ENCODE measurements at places on chromosomes 2 and 18. TPM values are rescaled to one million over a fixed set of nuclear protein-coding genes. Genes with fewer than 3 reads are reported as not detected.

GRCh38 chr2:189370719-189371118, 70.6 kb upstream of the WDR75 start:
- no peak for DNase-seq
- no peak overlapping the region for H3K27ac ChIP-seq
- H3K4me3 ChIP-seq: no peak overlapping the region
- H3K4me1 ChIP-seq: peaks cover 7% of the 10 kb centered on the region
- H3K36me3 ChIP-seq: no peaks in the 10 kb centered on the region
- H3K27me3 ChIP-seq: no peaks in the 10 kb centered on the region

DNA sequence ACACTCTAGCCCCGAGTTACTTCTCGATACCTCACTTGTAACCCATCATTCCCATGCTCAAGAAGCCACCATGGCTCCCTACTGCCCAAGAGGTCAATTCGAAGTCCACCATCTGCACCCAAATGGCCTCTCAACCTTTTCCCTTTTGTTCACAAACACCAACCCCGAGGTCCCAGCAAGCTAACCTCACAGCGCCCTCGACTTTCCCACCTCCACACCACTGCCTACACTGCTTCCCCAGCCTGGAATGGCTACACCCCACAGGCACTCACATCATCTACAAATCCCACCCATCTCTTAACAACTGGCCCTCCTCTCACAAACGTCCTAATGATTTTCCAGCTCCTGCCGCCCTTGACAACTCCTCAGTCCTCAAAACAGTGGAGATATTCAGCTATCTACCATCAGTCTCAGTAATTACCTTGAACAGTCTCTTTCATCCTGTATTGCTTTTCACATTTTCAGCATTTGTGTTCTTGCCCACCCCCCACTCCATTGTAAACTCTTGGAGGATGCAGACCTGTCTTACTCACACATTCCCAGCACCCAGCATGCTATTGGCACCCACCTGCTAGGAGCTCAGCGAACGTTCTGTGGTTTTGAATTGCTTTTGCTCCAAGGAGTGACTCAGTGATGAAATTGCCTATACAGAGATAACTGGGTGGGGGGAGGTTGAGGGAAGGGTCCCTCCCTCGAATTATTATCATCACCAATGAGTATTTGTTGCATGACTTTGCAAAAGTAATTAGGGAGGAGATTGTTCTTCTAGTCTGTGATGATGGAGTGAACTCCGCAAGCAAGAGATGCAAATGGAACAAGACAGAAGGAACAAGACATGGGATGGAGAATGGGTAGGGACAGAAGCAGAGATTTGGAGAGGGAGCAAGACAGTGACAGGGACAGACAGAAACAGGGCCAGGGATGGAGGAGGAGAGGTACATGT, 106.8 kb downstream of the CYP26B1 start:
- no peaks in the 10 kb centered on the region for H3K4me1 ChIP-seq
- peaks cover 3% of the 10 kb centered on the region for H3K27me3 ChIP-seq
- H3K27ac ChIP-seq: no peak overlapping the region
- H3K36me3 ChIP-seq: no peaks in the 10 kb centered on the region
- no peak for DNase-seq
- no peak overlapping the region for H3K4me3 ChIP-seq

GRCh38 chr18:70128271-70128670, 77.2 kb downstream of the RTTN start:
- H3K27me3 ChIP-seq: no peaks in the 10 kb centered on the region
- H3K4me1 ChIP-seq: no peaks in the 10 kb centered on the region
- H3K36me3 ChIP-seq: peaks cover 36% of the 10 kb centered on the region
- H3K4me3 ChIP-seq: no peak overlapping the region
- H3K27ac ChIP-seq: no peak overlapping the region

DNA sequence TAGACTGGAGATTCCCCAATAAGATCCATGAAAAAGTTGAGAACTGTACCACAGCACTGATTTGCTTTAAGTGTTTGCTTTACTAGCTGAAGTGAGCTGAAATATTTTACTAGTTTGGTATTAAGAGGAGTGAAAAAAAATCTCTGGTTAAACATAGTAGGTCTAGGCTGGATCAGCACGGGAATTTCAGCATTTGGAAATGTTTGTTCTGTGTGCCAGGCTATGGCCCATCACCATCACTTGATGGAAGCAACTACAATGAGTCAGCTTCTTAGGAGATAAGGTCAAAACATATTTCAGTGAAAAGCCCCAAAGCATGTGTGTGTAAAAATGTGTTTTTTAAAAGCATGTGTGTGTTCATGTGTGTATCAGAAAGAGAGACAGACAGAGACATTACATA, 131.4 kb upstream of the DNMT3A start:
- DNase-seq: no peak
- no peak overlapping the region for H3K27ac ChIP-seq
- peaks cover 21% of the 10 kb centered on the region for H3K36me3 ChIP-seq
- H3K27me3 ChIP-seq: no peaks in the 10 kb centered on the region

DNA sequence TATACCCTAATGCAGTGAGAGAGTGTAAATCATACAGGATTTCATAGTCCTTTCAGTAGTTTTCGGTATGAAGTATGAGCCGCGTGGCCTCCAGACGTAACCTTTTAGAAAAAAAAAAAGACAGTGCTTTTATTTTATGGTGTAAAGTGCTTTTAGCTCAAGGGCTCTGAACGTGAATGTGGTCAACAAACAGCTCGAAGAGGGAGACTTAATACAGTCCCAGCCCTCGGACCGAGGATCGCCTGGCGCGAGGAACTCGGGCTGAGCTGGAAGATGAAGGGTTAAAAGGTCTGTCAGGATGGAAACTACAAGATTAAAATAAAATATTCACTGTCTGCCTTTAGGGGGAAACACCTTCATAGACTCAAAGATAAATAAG, 4.0 kb upstream of the BCL11A start:
- no peak overlapping the region for H3K4me3 ChIP-seq
- no peak for DNase-seq
- no peaks in the 10 kb centered on the region for H3K36me3 ChIP-seq
- H3K27me3 ChIP-seq: peaks cover 55% of the 10 kb centered on the region
- no peak overlapping the region for H3K27ac ChIP-seq
- peaks cover 27% of the 10 kb centered on the region for H3K4me1 ChIP-seq

GRCh38 chr2:58081000-58081399, 34.4 kb downstream of the VRK2 start:
- no peak for DNase-seq
- H3K4me1 ChIP-seq: peaks cover 2% of the 10 kb centered on the region
- peaks cover 5% of the 10 kb centered on the region for H3K36me3 ChIP-seq
- no peak overlapping the region for H3K4me3 ChIP-seq
- no peak overlapping the region for H3K27ac ChIP-seq

- no peaks in the 10 kb centered on the region for H3K27me3 ChIP-seq
- H3K4me3 ChIP-seq: no peak overlapping the region
- DNase-seq: no peak
- no peak overlapping the region for H3K27ac ChIP-seq
- no peaks in the 10 kb centered on the region for H3K4me1 ChIP-seq
These were observed 729.5 kb upstream of the SLC39A10 start for GRCh38 chr2:194927489-194927888.

GRCh38 chr2:173240083-173240482, 114.6 kb upstream of the CDCA7 start:
- H3K4me1 ChIP-seq: peaks cover 5% of the 10 kb centered on the region
- no peaks in the 10 kb centered on the region for H3K36me3 ChIP-seq
- H3K4me3 ChIP-seq: no peak overlapping the region
- no peak for DNase-seq
- H3K27me3 ChIP-seq: peaks cover 11% of the 10 kb centered on the region

Gene CCDC150
- total RNA-seq: 13.9 TPM

Gene SETBP1
- 6.7 TPM for total RNA-seq

Gene GDF7
- 0.02 TPM for total RNA-seq

Gene SMIM21
- not detected for total RNA-seq

Measured in activated CD4-positive, alpha-beta memory T cell treated with anti-CD3 and anti-CD28 coated beads for 36 hours (primary cell).